Mesenchymal stem cell (in vitro differentiated cells and primary cell): ENCODE measurements at places on chromosomes 4 and X.
A peak's percentile ranks its signal among the peaks of the same experiment; 100 is the strongest.

- peak; percentile 82 for DNase-seq
- H3K27ac ChIP-seq = no peak overlapping the region
- H3K4me1 ChIP-seq = no peaks in the 10 kb centered on the region
- H3K27me3 ChIP-seq = no peaks in the 10 kb centered on the region
- no peak overlapping the region for H3K4me3 ChIP-seq
- H3K36me3 ChIP-seq = peaks cover 2% of the 10 kb centered on the region
Measured at GRCh38 chr4:53490965-53491622, 100.2 kb downstream of the LNX1 start.

GRCh38 chrX:152451731-152451980 lies 541 bp upstream of the GABRA3 start:
- no peak overlapping the region for H3K27ac ChIP-seq
- no peak overlapping the region for H3K4me3 ChIP-seq
- DNase-seq = no peak
- H3K27me3 ChIP-seq = peaks cover 16% of the 10 kb centered on the region
- no peaks in the 10 kb centered on the region for H3K36me3 ChIP-seq

DNA sequence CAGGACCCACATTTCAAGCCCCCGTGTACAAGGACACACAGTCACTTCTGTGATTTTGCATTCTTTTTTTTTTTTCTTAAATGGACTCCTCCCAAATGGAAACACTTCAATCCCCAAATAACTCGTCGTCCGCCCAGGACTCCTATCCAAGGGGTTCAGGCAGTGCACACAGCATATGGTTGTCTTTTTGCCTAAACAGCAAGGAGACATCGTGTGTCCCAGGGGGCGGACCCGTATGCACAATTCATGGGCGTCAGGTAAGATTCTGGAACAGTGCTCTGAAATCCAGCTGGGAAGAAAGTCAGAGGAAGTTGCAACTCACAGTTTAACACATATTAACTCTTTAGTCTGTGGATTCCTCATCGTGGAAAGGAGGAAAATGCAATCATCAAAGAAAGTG lies 231.3 kb downstream of the SHOX start:
- peaks cover 4% of the 10 kb centered on the region for H3K4me1 ChIP-seq
- DNase-seq = no peak
- no peaks in the 10 kb centered on the region for H3K36me3 ChIP-seq
- H3K27me3 ChIP-seq = no peaks in the 10 kb centered on the region

- no peak overlapping the region for H3K4me3 ChIP-seq
- H3K4me1 ChIP-seq = no peaks in the 10 kb centered on the region
Measured at GRCh38 chrX:16491461-16491860, 158.5 kb upstream of the S100G start.

GRCh38 chr4:74038425-74039314 lies at the start of gene CXCL3:
TSS of gene CXCL3 (minus strand) at chr4:74038689. CDS start at chr4:74038611, 78 bp downstream.
- peak; percentile 84 for DNase-seq
- H3K27me3 ChIP-seq = no peaks in the 10 kb centered on the region

- H3K27ac ChIP-seq = no peak overlapping the region
- DNase-seq = no peak
- H3K27me3 ChIP-seq = peaks cover 6% of the 10 kb centered on the region
- no peaks in the 10 kb centered on the region for H3K4me1 ChIP-seq
- H3K36me3 ChIP-seq = no peaks in the 10 kb centered on the region
Measured at GRCh38 chrX:104662694-104663093, 96.7 kb downstream of the IL1RAPL2 start.

DNA sequence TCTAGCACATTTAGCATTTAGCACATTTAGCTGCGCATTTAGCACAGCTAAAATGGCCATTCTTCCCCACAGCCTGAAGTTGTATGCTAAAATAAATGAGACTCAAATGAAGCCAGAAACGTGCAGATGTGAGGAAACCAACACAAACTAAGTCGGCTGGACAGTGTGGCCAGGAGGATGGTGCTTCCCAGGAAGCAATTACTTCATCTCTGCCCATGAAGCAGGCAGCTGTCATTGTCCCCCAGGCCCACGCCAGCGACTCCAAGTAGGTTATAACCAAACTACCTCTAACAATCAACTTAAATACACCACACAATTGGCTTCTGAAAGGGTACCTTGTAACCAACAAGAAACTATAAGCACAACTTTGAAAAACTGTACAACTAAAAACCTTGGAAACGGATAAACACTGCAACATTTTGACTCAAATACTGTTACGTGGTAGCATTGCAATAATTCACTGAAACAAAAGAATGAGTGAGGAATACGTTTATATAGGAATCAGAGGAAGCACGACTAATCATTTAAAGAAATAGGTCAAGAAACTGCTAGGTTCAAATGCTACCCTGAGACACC lies 39.2 kb downstream of the AFAP1 start:
- H3K27me3 ChIP-seq = no peaks in the 10 kb centered on the region
- H3K36me3 ChIP-seq = peaks cover 5% of the 10 kb centered on the region
- peak; percentile 44 for DNase-seq

- no peak overlapping the region for H3K4me3 ChIP-seq
- no peaks in the 10 kb centered on the region for H3K27me3 ChIP-seq
- H3K36me3 ChIP-seq = no peaks in the 10 kb centered on the region
Measured at GRCh38 chr4:105944540-105944939, 49.3 kb downstream of the NPNT start.

DNA sequence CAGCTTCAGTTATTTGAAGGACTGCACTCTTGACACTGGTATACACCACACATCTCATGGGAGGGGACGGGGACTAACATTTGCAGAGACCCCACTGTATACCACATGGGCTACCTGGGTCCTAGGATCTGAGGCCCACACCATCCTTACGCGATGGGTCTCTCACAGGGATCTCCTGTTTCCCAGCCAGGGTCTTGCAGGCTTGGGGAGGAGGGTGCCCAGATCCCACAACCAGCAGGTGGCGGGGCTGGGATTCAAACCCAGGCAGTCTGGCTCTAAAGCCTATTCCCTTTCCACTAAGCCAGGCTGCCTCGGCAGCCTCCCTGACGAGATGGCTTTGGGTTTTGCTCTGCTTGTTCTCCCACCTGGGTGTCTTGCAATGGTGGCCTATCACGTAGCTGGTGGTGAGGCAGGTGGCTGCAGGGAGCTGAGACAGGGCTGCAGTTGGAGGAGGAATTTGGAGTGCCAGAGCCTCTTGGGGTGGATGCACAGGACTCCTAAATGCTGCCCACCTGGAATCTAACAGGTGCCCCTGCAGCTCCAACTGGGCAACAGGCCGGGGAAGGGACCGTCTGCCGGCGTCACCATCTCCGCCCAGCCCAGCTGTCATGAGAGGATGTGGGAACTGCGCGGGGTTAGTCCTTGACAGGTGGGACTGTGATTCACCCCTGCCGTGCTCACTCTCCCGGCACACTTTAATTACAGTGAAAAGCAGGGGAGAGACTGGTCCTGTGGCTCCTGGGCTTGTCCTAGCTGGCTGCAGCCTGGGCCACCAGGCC lies 110.7 kb downstream of the PSAPL1 start:
- no peak overlapping the region for H3K4me3 ChIP-seq
- H3K36me3 ChIP-seq = no peaks in the 10 kb centered on the region
- DNase-seq = no peak
- peaks cover 24% of the 10 kb centered on the region for H3K4me1 ChIP-seq
- peaks cover 26% of the 10 kb centered on the region for H3K27me3 ChIP-seq
- H3K27ac ChIP-seq = no peak overlapping the region
